CD4-positive, alpha-beta T cell (primary cell): ENCODE measurements at places on chromosomes 5 and 9.
A peak's percentile ranks its signal among the peaks of the same experiment; 100 is the strongest.

- DNase-seq, result no peak
These were observed 28.3 kb downstream of the TDRD7 start for GRCh38 chr9:97440160-97440559.

DNA sequence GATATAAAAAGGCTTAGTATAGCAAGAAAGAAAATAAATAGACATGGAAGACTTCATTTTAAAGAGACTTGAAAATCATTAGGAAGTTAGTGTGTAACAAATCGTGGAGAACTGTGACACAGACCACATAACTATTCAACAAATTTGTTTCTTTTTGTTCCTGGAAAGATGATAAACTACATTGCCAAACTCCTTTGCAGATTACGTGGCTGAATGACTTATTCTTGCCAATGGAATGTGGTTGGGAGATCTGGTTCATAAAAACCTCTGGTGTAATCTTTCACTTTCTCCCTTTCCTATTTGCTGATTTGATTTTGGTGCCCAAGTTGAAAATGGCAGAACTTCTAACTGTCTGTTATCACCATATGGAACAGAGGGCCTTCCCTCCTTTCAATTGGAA is 328.9 kb upstream of the MEF2C start:
- no peak for DNase-seq

DNA sequence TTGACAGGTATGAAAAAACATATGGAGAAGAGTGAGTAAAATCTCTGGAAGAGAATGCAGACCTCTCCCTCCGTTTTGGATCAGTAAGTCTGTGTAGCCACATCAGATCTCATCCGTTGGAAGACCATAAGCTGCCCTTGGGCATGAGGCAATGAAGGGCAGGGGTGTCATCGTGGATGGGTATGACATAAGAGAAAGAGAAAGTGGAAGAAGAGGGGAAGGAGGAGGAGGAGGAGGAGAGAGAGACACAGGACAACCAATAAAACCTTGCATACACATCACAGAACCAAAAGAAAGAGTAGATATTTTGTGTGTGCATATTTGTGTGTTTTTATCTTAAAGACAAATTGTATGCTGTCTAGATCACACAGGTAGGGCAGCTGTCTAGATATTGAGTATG is 50.7 kb downstream of the PRRC1 start:
- DNase-seq, result no peak

GRCh38 chr9:38621434-38622287 is 1.3 kb upstream of the ANKRD18A start:
- peak; percentile 52 for DNase-seq

DNA sequence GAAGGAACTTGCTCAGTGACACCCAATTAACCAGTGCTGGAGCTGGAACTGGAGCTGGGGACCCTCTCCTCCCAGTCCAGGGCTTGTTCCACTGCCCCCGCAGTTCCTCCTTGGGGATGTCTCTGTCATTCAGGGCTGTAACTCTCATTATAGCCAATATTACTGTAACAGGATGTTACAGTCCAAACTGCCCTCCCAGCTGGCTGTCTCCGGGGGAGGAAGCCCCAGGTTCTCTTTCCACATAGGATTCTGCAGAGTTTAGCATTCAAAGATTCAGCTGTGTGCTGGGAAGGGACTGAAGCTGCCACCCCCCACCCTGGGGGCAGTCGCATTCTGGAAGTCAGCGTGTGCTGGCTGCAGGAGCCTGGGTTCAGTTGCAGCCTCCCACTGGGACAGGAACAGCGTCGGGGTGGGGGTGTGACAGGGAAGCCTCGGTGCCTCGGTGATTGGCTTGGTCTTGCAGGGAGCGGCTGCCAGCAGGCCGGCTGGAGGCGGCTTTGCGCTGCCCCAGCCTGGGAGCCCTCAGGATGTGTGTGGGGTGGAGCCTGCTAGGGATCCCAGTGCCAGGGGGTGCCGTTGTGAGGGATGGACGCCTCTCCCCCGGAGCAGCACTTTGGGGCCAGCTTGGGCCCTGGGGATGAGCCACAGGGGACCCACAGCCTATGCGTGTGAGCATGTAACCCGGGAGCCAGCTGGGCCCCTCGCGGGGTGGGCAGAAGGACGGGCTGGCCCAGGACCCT is 101.1 kb downstream of the RGS3 start:
- no peak for DNase-seq
